ENCODE measurements at places on chromosomes 6 and 20.

DNA sequence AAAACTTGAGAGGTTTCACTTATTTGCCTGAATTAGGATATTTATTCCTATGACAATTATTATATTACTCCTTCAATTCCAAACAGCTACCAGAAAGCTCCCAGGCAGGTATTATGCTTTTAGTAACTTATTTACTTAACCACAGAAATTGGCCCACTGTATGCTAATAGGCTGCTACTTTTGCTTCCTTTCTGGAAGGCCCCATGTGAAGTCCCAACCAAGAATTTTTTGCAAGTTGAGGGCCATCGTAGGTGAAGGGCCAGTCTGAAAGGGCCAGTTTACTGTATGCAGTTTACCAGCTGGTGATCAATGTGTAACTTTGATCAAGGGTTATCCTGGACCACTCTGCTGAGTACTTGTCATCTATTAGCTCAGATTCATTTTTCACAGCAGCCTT, 45.0 kb downstream of the EDN1 start:
- H3K4me3 ChIP-seq, result no peak overlapping the region
- H3K27ac ChIP-seq, result no peak overlapping the region
- no peaks in the 10 kb centered on the region for H3K4me1 ChIP-seq

DNA sequence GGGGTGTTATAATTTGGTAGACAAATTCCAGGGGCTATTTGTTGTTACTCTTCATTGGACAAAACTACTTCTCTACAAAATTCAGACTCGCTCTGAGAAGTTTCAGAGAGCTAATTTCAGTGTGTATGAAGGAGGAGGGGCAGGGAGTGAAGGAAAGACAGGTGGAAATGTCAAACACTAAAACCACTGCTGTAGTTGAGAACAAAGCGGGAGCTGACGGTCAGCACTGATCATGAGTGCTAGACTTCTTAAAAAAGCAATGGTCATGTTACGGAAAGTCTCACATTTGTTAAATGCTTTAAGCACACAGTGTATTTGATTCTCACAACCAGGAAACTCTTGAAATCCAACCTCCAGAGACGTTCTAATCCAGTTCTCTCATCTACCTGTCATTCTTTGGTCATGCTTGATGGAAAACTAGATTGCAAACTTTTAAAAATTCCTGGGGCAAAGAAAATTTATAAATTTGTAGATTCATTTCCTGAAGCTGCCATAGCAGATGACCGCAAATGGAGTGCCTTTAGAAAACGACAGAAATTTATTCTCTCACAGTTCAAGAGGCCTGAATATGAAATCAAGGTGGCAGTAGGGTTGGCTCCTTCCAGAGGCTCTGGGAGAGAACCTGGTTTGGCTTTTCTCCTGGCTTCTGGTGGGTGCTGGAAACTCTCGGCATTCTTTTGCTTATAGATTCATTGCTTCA, 100.7 kb upstream of the CARMIL1 start:
- no peaks in the 10 kb centered on the region for H3K36me3 ChIP-seq
- no peaks in the 10 kb centered on the region for H3K27me3 ChIP-seq
- peak; percentile 83 for DNase-seq
- H3K4me1 ChIP-seq, result peaks cover 51% of the 10 kb centered on the region
- H3K4me3 ChIP-seq, result peak overlapping the region; percentile 22

GRCh38 chr6:109897561-109898080, 80.5 kb upstream of the GPR6 start:
- no peaks in the 10 kb centered on the region for H3K27me3 ChIP-seq
- no peak for DNase-seq
- no peaks in the 10 kb centered on the region for H3K36me3 ChIP-seq
- H3K27ac ChIP-seq, result no peak overlapping the region
- H3K4me3 ChIP-seq, result no peak overlapping the region

GRCh38 chr6:149500096-149500495, 15.3 kb upstream of the ZC3H12D start:
- no peaks in the 10 kb centered on the region for H3K4me1 ChIP-seq
- no peak for DNase-seq
- no peaks in the 10 kb centered on the region for H3K36me3 ChIP-seq
- no peaks in the 10 kb centered on the region for H3K27me3 ChIP-seq

DNA sequence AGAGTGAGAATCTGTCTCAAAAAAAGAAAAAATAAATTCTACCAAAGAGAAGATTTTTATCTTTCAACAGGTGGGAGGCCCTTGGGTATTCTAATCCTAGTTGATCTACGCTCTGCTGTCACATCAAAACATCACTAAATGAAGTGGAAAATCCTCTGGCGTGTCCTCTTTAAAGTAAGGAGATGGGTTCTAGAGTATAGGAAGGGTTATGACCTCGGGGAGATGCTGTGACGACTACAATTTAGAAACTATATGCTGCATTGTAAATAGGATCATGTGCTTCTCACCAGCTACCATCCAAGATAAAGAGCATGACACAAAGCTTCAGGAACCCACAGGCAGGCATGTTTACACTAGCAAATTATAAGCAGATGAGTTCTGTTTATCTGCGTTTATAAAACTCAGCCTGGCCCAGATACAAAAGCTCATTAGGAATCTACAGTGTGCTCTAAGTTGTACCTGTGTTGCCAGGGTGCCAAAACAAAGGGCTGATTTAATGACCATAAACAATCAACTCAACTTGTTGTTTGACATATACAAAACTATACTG, 197.1 kb upstream of the PLN start:
- H3K27ac ChIP-seq, result no peak overlapping the region
- no peaks in the 10 kb centered on the region for H3K27me3 ChIP-seq
- no peaks in the 10 kb centered on the region for H3K36me3 ChIP-seq
- no peak overlapping the region for H3K4me3 ChIP-seq
- peaks cover 4% of the 10 kb centered on the region for H3K4me1 ChIP-seq

GRCh38 chr6:42390228-42390934, 61.3 kb downstream of the TRERF1 start:
- H3K36me3 ChIP-seq, result no peaks in the 10 kb centered on the region
- no peak overlapping the region for H3K27ac ChIP-seq
- H3K4me3 ChIP-seq, result no peak overlapping the region
- DNase-seq, result no peak
- H3K4me1 ChIP-seq, result peaks cover 17% of the 10 kb centered on the region
- H3K27me3 ChIP-seq, result no peaks in the 10 kb centered on the region

DNA sequence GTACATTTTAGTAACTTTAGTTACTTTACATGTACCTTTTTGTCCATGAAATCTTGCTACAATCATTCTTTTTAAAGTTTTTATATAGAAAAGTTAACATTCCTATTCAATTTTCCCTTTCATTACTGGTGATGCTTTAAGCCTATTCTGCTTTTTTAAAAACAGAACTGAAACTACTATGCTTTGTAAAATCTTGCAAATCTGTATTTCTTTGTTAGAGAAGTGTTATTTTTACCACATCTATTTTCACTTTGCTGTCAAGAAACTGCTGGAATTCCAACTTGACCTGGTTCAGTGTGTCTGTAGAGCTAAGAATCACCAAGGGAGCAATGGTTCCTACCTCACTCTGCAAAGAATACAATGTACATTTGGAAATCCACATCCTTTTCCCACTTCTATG, 21.8 kb upstream of the SAMD5 start:
- H3K36me3 ChIP-seq, result no peaks in the 10 kb centered on the region
- peak; percentile 45 for DNase-seq
- peaks cover 8% of the 10 kb centered on the region for H3K4me1 ChIP-seq

DNA sequence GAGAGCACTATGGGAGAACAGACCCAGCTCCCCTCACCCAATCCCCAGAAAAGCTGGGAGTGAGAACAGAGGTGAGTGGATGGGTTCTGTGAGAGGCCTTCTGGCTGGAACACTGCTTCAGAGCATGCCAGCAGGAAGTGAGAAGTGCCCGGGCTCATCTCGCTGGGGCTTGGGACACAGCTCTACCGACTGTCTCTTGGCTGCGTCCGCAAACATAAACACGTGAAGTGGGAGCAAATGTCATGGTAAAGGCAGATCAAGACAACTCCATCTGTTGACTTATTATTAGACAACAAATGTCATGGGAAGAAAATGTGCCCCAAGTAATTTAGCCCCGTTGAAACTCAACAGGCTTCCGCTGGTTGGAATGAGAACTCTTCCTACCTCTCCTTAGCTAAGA, 25.9 kb downstream of the GNAS-AS1 start:
- no peak for DNase-seq
- H3K27ac ChIP-seq, result no peak overlapping the region
- H3K4me3 ChIP-seq, result no peak overlapping the region
- peaks cover 21% of the 10 kb centered on the region for H3K27me3 ChIP-seq
- H3K36me3 ChIP-seq, result no peaks in the 10 kb centered on the region
- no peaks in the 10 kb centered on the region for H3K4me1 ChIP-seq

DNA sequence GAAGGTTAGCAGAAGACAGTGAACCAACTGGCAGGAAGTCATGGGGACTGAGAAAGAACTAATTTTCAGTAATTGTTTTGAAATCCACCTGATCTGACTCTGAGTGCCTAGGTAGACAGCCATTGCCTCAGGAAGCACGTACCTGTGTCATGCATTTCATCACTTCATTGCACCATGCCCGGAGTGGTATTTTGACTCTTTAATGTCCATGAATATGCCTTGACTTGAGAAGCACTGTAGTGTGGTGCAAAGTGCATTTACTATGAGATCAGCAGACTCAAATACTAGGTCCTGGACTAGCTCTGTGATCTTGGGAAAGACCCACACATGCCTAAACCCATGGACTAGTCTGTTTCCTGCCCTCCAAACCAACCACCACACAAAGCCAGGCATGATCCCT, 370.9 kb upstream of the MARCKS start:
- H3K36me3 ChIP-seq, result no peaks in the 10 kb centered on the region
- no peak overlapping the region for H3K27ac ChIP-seq
- no peak for DNase-seq
- no peak overlapping the region for H3K4me3 ChIP-seq
- no peaks in the 10 kb centered on the region for H3K4me1 ChIP-seq

DNA sequence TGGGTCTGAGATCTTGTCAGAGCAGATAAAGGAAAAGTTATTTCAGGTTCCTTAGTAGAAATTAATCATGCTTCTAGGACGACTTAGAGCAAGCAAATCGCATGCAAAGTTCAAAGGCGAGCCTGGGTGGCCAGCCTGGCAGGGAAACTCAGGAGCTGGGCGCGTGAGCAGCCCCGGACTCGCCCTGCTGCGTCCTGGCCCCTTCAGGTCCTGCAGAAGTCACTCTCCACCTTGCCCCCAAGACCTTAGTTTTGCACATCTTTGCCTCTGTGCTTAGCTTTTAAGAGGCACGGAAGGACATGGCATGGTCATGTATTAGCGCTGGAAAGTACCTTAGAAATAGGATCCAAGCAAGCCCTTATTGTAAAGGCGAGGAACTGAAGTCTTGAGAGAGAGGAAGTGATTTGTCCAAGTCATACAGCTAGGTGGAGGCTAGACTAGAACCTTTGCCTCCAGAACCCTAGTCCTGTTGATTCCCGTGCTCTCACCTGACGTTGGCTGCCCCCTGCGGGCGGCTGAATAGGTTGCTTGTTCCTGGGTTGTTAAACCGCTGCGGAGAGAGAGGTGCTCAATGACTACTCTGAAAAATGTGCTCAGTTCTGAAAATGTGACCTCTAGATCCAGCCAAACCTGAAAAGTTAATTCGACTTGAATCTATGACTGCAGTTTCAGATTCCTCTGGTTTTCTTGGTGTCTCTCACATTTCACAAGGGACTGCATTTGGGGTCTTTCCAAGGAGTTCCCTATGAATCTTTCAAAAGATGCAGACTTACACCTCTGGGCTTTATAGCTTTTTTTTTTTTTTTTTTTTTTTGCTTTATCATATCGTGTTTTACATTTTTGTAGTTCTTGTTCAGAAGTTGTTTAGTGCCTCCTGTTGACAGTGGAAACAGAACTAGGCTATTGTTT, 2.7 kb downstream of the MYB start:
- H3K27me3 ChIP-seq, result no peaks in the 10 kb centered on the region
- H3K27ac ChIP-seq, result peak overlapping the region; percentile 80
- peaks cover 10% of the 10 kb centered on the region for H3K36me3 ChIP-seq
- H3K4me3 ChIP-seq, result peak overlapping the region; percentile 75
- DNase-seq, result peak; percentile 88

All from MM.1S (cell line).